CD4-positive, alpha-beta T cell treated with Interleukin-17A for 1 hour (primary cell): ENCODE measurements at places on chromosomes 3 and 15.

DNA sequence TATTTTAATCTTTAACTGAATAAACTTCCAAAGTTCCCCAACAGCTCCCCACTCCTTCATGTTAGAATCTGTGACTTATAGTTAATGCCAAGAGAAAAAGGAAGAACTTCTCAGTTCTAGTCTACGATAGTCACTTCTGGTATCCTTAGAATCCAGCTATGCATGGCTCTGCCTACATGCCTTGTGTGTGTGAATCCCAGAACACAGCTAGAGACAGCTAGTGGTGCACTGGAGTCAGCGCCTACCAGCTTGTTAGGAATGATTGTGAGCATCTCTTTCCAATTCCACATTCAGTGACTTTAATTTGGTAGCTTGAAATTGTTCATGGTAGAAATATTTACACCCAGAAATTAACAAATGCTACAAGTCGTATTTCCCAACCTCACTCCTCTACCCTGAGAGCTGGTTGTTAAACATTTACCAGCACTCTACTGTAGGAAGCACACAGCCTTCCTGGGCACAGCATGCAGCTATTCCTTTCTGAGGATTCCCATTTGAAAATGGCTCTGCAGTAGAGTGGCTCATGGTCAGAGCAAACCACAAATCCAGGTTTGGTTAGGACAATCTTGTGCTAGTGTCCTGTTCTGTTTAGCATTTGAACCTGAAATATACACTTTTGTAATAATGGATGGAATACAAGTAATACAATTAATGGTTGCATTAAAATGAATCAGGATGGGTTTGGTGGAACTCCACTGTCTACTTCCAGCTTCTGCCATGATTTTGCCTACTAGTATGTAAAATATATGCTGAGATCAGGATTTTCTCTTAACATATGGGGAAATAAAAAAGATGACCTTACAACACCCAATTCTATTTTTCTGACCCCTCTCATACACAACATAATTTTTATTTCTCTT, 371.0 kb upstream of the GBE1 start:
- no peak for DNase-seq

GRCh38 chr3:141292356-141293058, 60.9 kb downstream of the PXYLP1 start:
- DNase-seq = no peak

DNA sequence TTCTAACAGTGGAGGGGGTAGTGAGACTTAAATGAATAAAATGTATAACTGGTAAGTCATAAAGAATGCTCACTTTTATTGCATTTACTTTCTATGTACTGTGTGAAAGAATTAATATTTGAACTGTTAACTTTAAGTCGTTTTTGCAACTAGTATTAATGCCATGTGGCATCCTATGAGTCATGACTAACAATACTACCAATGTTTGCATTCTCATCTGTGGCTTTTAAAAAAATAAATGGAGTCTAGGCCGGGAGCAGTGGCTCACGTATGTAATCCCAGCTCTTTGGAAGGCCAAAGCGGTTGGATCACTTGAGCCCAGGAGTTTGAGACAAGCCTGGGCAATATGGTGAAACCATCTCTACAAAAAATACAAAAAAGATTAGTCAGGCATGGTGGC, 5.2 kb downstream of the C3orf49 start:
- no peak for DNase-seq

DNA sequence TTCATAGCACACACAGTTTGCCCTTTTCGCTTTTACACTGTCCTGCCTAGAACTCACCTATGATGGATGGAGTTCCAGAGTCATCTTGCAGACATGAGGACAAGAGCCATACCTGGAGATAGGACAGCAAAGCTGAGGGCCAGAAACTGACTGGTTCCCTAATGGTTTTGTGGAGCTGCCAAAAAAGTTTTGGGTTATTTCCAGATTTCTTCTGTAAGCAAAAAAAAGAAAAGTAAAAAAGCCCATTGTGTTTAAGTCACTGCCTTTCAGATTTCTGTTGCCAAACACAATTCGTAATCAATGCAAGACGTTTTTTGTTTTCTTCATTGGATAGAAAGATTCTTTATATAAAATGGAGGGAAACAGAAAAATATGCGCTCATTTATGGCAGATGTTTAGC, 42.4 kb upstream of the KY start:
- DNase-seq = no peak

DNA sequence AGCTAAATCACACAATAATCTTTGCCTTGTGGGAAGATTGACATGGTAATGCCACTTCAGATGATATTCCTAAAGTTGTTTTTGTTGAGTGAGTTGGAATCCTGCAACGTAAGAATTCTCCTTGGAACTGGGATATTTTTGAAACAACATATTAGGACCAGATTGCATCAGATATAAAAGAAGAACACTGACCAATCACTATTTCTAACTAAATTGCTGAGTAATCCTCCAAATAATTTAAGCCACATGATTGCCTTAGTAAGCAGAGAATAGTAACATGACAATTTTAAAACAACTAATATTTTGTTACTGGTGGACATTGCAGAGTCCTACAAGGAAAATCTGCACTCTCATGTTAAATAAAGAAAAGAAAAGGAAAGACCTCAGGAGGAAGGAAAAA, 353.9 kb upstream of the LMCD1 start:
- DNase-seq = no peak

GRCh38 chr3:116067326-116067725, 378.0 kb downstream of the LSAMP start:
- no peak for DNase-seq

DNA sequence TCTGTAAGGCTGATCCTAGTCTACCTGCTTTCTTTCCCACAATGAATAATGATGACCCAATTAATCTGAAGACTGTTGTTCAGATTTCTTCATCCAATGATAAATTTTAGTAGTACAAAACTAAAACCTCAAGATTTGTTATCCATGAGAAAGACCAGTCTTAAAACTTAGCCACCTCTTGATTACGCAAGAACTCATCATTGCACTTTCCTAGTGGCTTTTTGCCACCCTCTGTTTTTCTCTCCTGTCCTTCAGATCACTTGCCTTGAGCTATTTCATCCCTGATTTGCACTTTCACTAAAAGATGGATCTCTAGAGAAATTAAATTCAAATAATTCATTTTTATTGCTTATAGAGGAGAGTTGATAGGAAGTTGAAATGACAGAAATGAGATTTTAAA, 142.7 kb upstream of the RBMS3 start:
- no peak for DNase-seq

GRCh38 chr15:35481992-35482391, 64.0 kb downstream of the DPH6 start:
- DNase-seq = peak; percentile 12

GRCh38 chr15:92018535-92019239, 165.2 kb downstream of the SLCO3A1 start:
- DNase-seq = no peak

GRCh38 chr3:40167958-40168357, 141.5 kb upstream of the EIF1B start:
- no peak for DNase-seq

GRCh38 chr15:71131601-71132362, 16.5 kb downstream of the THSD4 start:
- no peak for DNase-seq
